ENCODE measurements at places on chromosomes 7 and 10.

DNA sequence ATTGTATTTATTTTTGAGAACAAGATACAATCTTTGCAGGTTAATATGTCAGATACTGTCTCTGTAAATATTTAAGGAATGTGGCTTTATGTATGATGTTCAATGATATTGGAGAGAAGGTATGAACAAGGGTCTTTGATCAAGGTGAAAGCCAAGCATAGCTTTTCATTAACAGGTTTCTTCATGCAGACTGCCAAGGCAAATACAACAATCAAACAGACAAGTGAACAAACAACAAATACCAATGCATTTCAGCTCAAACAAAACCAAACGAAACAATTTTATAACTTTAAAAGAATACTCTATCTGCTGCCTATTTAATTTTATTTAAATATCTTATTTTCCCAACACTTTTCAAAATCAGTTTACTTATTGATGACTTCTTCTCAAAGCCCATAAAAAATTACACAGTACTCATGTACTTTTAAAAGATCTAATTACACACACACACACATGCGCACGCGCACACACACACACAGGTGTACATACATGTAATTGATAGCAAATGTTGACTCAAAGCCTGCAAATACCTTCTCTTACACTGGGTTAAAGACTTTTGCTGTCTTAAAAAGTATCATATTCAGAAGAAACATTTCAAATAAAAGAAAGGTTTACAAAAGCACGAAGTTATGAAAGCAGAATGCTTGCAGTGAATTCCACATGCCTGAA lies 201.1 kb upstream of the CCDC6 start:
- no peak for DNase-seq

DNA sequence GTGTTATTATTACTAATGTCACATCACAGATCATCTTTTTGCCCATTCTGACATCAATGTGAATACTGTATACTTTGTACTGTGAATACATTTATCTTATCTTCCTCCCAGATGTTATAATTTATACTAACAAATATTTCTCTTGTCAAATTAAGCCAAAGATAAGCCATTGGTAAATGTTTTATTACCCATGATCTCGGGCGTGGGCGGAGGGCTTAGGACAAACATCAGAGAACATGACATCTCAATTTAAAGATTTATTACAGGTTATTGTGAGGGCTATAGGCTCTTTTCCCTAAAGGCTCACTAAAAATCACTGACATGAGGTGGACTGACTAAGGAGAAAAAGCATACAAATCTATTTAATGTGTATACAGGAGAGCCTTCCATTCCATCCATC lies 58.2 kb upstream of the DGKB start:
- DNase-seq: no peak

- DNase-seq: no peak
Measured at GRCh38 chr10:122282909-122283308, 11.8 kb downstream of the BTBD16 start.

DNA sequence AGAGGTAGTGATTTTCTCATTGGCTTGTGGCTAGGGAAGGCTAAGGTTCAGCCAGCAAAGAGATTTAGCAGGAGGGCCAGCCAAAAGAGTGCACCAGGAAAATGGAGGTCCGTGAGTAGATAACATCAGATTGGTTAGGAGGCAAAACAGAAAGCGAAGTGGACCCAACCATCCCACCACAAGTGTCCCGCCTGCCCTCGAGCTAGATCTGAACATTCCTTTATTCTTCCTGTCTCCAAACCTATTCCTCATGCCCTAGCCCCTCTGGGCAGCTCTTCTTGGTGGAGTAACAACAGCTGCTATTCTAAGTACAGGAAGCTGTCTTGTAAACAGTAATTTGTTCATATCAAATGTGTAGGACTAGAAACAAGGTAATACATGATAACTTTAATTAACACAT lies 85.7 kb upstream of the BET1 start:
- no peak for DNase-seq

GRCh38 chr10:125325326-125325725 lies 165.0 kb upstream of the CTBP2 start:
- DNase-seq: no peak

DNA sequence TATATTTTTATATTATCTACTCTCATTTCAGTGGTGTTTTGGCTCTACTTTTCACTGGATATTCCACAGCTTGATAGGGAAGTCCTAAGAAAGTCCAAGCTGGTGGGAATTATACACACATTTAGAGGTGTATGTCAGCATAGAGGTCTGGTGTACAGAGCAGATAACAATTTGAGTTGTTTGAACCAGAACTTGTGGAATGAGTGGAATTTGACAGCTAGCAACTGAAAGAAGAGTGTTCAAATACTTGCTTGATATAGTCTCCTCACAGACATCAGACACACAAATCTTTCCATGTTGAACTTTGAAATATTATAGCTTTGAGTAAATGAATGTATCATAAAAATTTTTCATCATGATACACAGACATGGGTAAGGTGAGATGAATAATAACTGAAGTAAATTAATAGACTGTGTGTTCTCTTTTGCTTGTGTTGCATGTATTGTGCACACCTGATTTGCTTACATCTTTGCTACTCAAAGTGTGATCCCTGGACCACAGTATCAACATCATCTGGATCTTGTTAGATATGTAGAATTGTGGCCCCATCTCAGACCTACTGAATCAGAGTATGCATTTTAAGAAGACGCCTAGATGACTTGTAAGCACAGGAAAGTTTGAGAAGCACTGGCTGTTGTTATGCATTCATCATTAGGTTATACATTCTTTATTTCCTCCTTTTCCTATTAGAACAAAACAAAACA lies 91.5 kb downstream of the ABCA13 start:
- DNase-seq: no peak

DNA sequence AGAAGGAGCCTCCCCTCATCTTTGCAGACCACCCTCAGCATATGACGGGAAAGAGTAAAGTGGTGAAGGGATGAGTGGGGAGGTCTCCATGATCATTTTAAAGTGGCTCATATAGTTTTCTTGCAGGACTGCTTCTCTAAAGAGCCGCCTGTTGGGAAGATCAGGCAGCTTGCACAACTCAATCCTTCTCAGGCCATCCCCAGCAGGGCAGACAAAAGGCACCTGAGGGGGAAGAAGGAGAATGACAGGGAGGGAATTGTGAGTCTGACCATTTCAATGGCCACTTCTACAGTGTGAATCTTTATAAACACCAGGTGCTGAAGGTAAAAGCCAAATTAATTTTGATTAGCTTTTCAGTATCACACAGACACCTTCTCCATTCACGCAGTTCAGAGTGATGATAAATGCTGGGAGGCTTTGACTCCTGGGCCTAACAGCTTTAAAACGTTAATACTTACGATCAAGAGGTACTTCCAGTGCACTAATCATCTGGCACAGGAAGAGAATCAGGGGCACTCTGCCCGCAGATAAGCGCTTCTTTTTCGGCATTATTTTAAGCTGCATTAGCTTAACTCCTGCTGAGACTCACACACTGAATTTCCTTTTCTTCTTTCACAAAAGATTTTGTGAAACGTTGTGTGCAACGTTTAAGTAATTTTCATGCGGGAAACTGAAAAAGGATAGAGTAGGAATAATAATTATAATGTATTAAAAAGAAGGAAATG lies 109.5 kb upstream of the LAMB4 start:
- DNase-seq: no peak

DNA sequence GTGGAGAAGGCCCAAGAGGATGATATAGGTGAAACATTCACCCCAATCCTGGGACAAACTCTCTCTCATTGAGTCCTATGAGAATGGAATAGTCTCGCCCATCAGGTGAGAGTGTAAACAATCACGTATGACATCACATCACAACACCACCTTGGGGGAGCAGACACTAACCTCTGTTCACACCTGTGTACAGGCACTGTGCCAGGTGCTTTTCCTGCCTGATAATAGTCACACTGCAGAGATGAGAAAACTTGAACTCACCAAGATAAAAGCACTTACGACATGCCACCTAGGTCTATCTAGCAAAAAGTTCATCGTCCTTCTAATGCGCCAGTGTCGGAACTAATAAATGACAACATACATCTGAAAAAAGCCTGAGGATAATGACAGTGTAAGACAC lies 187.8 kb downstream of the FAM107B start:
- DNase-seq: no peak

- no peak for DNase-seq
Measured at GRCh38 chr10:44387853-44388251, 3.0 kb upstream of the CXCL12 start.

DNA sequence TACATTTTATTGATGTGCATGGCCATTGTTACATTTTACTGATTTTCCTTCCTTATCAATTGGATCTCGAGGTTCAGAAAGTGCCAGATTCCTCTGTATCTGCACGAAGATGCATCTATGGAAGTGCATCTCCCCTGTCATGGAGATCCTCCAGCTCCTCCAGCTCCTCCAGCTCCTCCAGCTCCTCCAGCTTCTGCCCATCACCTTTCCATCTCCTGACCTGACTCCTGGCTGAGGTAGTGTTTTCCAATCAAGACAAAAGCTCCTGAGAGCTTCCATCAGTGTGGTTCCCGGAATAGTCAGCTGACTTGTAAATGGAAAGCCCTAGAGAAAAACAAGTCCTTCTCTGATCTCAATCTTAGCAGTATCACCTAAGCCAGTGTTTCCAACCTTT lies 90.8 kb upstream of the KLF6 start:
- DNase-seq: no peak

GRCh38 chr7:48312151-48312550 lies 140.9 kb downstream of the ABCA13 start:
- no peak for DNase-seq

GRCh38 chr10:119775529-119775928 lies 49.7 kb downstream of the INPP5F start:
- DNase-seq: no peak

Measured in stimulated activated CD8-positive, alpha-beta memory T cell treated with anti-CD3 and anti-CD28 coated beads, Interleukin-4, amount 100 ng/mL, for 4 hours (primary cell).